CD14-positive monocyte (primary cell): ENCODE measurements at places on chromosomes 16 and 17.

DNA sequence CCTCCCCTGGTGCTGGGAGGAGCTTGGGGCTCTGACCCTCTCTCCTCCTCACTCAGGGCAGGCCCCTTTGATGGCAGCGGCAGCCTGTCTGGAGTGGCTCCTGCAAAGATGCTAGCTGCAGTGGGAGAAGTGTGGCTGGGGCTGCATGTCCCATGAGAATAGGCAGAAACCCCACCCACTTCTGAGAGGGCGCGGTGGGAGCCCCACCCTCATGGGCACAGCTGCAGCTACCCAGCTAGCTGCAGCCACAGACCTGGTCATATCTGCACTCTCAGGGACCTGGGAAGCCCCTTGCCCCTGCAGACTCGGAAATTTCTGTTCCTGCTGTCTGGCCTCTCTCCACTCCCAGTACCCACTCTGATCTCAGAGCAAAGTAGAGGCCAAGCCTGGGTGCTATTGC is 72.2 kb upstream of the BRD7 start:
- no peak for DNase-seq

DNA sequence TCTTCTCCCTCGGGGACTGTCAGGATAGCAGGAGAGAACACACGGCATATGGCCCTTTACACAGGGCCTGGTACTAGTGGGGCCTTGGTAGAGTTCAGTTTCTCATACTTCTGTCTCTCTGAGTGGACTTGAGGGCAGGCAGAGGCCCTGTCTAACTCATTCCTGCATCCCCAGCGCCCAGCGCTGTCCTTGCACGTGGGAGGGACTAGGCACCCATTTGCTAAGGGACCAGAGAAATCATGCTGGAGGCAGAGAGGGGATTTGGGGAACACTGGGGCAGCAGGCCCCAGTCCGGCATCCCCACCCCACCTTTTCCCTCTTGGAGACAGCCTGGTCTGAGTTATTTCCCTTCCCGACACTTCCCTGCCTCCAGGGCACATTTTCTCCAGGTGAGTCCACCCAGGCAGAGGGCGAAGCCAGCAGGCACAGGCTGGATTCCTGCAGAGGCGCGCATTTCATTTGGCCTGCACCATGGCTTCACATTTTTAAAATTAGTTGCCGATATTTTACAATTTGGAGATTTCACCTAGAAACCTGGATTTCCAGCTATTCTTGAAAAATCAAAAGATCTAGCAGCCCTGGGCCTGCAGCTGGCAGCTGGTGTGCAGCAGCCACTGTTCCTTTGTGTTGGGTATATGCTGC is 9.7 kb upstream of the NKD1 start:
- DNase-seq, result no peak

DNA sequence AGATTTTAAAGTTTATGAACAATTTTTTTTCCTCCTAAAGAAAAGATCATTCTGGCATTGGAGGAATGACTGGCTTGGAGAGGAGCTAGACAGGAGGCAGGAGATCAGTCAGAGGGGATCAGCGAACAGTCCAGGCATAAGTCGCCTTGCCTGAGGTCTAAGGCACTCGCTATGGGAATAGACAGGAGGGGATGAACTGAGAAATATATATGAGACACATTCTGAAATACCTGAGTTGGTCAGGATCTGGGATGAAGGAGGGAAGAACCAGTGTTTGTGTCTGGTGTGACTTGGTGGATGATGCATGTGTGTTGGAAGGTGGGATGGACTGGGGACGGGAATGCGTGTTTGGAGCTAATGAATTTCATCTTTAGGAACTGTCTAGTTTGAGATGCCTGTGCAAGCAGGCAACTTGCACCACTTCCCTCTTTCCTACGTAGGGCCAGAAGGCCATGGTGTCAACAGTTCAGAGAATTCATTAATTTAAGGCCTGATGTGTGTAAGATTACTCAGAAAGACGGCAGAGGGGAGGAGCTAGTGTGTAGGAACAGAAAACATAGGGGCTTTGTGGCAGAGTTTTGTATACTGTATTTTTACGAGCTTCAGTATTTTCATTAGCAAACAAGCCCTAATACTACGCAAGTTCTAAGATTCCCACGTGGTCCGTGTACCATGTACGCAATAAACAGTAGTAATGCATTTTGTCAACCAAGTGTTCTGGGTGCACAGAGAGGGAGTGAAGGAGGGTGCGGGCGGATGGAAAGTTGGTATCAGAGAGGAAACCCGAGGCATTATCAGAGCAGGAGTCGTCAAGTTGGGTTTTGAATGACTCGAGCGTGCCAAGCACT is 825 bp downstream of the HEATR6 start:
- peak; percentile 59 for DNase-seq

GRCh38 chr17:82697808-82698064 is 762 bp downstream of the RAB40B start:
- no peak for DNase-seq

- no peak for DNase-seq
These were observed 593.1 kb upstream of the CDH5 start for GRCh38 chr16:65773301-65773874.

DNA sequence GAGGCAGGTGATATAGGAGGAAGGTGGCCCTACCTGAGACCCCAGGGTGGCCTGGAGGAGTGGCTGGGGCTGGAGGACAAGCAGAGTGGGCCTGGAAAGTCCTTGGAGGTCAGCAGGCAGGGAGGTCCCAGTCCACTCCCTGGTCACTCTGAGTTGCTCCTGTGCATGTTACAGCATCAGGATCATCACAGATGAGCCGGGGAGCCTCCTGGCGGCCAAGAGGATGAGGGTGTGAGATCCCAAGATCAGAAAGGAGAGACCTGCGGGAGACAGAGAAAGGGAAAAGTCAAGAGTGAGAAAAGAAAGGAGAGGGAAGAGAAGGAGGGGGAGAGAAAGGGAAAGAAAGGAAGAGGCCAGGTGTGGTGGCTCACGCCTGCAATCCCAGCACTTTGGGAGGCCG is 71.7 kb downstream of the MRM1 start:
- no peak for DNase-seq

GRCh38 chr17:48054238-48055185 is 6.4 kb downstream of the NFE2L1 start:
- no peak for DNase-seq

DNA sequence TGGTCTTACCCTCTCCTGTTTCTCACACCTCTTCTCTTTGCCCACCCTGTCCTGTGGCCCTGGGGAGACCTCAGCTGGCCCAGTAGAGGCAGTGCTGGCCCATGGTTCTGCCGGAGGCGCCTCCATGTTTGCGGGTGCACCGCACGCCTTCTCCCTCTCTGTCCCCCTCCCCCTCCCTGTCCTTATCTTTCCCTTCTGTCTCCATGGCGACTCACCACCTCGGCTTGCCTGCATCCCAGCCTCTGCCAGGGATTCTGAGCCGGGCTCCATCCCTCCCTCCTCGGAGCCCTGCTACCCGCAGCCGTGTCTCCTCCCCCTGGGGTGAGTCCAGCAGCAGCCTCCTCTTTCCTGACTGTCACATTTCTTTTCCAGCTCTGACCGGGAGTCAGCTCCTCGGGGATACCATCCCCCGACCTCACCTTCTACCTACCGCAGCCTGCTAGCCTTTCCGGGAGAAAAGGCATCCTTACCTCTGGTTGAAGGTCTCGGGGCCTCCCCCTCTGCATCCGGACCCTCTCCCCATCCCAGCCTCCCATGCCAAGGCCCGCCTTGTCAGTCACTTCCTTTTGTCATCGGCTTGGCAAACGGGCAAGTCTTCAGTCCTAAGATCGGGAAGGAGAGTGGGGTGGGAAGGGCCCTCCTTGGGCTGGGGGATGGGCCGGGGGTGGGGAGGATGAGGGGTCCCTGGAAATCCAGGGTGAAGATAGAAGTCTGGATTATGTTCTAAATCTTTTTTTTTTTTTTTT is at the start of gene RNF112:
RNF112 (plus strand) TSS at position 358 of the 746 bp plus-strand sequence; CDS start at position 535, 177 bp downstream.
- no peak for DNase-seq

DNA sequence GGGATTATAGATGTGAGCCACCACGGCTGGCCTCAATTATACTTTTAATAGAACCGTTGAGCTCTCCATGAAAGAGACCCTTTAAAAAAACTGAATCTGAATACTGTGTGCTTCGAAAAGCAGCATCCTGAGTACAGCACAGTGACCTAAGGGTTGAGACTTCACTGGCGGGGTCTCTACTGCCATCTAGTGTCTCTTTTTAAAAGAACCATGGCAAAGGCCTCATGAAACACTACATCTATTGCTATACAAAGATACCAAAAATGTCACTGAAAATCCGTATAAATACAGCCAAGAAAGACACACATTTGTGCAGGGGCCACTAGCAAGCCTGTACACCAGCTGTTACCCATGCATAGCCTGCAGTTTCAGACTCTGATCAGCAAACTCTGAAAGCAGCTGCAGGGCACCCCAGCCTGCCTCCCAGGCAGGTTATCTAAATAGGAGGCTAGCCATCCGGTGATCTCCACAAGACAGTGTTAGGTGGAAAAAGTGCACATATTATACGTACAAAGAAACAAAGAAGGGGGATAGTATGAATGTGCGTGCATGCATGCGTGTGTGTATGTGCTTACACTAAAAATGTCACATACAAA is 35.3 kb downstream of the NPLOC4 start:
- DNase-seq, result peak; percentile 45

GRCh38 chr17:72205822-72206221 is 85.0 kb downstream of the SOX9 start:
- DNase-seq, result no peak

- DNase-seq, result no peak
These were observed 20.9 kb downstream of the SOST start for GRCh38 chr17:43737722-43738121.

DNA sequence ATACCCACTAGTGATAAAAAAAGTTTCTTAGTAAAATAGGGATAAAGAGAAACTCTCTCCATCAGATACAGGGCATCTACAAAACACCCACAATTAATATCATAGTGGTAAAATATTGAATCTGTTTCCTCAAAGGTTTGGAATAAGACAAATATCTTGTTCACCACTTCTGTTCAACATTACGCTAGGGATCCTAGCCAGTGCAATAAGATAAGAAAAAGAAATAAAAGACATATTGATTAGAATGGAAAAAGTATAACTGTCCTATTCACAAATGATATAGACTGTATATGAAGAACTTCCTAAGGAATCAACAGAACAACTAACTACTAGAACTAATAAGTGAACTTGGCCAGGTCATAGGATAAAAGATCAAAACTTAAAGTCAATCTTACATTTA is 12.9 kb downstream of the LPCAT2 start:
- DNase-seq, result no peak

DNA sequence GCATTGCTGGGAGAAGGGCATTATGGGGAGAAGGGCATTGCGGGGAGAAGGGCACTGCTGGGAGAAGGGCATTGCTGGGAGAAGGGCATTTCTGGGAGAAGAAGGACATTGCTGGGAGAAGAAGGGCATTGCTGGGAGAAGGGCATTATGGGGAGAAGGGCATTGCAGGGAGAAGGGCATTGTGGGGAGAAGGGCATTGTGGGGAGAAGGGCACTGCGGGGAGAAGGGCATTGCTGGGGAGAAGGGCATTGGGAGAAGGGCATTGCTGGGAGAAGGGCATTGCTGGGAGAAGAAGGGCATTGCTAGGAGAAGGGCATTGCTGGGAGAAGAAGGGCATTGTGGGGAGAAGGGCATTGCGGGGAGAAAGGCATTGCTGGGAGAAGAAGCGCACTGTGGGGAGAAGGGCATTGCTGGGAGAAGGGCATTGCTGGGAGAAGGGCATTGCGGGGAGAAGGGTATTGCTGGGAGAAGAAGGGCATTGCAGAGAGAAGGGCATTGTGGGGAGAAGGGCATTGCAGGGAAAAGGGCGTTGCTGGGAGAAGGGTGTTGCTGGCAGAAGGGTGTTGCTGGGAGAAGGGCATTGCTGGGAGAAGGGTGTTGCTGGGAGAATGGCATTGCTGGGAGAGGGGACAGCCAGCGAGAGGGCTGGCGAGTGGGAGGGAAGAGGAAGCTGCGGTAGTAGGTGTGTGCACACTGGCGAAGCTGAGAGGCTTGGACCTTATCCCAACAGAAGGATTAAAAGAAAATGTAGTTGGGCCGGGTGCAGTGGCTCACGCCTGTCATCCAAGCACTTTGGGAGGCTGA is 4.6 kb upstream of the PYDC1 start:
- no peak for DNase-seq

DNA sequence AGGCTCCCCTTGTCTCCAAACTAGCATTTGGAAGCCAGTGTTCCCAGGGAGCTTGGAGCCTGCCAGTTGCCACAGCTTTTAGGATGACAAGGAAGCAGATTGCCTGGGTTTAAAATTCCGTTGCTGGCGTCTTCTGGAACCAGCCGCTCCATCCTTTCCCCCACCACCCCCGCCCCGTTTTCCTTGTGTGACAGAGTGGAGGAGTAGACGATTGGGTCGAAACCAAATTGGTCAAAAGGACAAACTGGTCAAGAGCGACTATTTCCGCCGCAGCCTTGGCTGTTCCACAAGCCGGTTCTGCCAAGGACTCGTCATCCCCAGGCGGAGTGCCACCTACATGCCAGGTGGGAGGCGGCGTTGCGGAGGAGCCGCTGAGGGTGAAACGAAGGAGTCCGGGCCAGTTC is 91.1 kb downstream of the RPA1 start:
- DNase-seq, result no peak

DNA sequence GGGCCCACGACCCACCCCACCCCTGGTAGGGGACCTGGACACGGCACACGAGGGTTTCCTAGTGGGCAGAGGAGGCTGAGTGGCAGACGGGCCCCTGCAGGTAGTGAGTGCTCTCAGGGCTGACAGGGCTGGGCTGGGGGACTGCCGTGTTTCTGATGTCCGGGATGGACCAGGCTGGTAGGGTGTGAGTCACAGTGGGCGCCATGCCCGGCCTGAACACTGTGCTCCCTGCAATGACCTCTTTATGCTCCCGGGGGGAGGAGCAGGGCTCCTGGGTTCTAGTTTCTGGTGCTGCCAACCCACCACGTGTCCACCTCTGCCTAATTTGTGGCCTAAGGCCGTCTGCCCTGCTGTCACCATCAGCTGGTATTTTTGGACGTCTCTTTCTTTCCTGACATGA is 26.3 kb downstream of the ARHGAP23 start:
- no peak for DNase-seq

- peak; percentile 33 for DNase-seq
These were observed 224.9 kb downstream of the SEC14L1 start for GRCh38 chr17:77365584-77366186.

DNA sequence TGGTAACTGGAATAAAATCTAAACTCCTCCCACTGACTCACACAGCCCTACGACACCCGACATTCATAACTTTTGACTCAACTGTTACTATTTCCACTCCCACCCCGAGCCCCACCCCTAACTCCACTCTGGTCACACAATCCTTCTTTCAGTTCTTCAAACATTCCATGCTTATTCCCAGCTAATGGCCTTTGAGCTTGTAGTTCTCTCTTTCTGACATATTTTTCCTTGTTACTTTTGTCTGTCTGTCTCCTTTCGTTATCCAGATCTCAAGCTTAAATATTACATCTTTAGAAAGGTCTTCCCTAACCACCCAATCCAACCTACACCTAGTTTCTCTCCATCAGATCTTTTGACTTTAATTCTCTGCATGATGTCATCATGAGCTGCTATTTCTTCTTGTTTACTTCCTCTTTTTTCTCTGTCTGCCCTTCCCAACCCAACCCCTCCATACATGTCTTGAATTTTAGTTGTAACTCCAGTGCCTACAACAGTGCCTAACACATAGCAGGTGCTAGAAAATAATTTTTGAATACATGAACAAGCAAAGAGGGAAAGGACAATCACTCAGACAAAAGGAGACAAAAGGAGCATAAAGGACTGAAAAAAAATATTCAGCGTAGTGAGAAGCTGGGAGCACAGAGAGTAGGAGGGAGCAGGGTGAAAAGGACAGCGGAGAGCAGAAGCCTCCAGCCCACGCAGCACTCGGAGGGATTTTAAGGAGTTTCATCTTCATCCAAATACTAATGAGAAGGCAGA is 65.2 kb upstream of the SMIM36 start:
- peak; percentile 54 for DNase-seq

- DNase-seq, result no peak
These were observed 67.7 kb upstream of the ARL4D start for GRCh38 chr17:43330876-43331639.

GRCh38 chr17:42873315-42873714 is 22.3 kb downstream of the AOC3 start:
- DNase-seq, result no peak
